T-cell (primary cell): ENCODE measurements at places on chromosomes 1 and 21.
A peak's percentile ranks its signal among the peaks of the same experiment; 100 is the strongest.

GRCh38 chr21:39009587-39010225 lies 173.5 kb downstream of the PSMG1 start:
- H3K4me1 ChIP-seq: peaks cover 3% of the 10 kb centered on the region
- no peak overlapping the region for H3K27ac ChIP-seq
- H3K36me3 ChIP-seq: no peaks in the 10 kb centered on the region
- DNase-seq: no peak
- H3K4me3 ChIP-seq: no peak overlapping the region
- no peaks in the 10 kb centered on the region for H3K27me3 ChIP-seq

- H3K27me3 ChIP-seq: no peaks in the 10 kb centered on the region
- DNase-seq: no peak
- H3K27ac ChIP-seq: no peak overlapping the region
- no peaks in the 10 kb centered on the region for H3K4me1 ChIP-seq
- H3K36me3 ChIP-seq: no peaks in the 10 kb centered on the region
Measured at GRCh38 chr1:209328196-209328595, 255.3 kb upstream of the CAMK1G start.

DNA sequence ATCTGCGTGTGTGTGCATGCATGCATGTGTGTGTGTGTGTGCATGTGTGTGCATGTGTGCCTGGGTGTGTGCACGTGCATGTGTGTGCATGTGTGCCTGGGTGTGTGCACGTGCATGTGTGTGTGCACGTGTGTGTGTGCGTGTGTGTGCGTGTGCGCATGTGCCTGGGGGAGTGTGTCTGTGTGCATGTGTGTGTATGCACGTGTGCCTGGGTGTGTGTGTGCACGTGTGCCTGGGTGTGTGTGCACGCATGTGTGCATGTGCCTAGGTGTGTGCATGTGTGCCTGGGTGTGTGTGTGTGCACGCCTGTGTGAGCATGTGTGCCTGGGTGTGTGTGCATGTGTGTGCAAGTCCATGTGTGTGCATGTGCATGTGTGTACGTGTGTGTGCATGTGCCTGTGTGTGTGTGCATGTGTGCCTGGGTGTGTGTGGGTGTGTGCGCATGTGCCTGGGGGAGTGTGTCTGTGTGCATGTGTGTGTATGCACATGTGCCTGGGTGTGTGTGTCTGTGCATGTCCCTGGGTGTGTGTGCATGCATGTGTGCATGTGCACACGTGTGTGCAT lies 29.3 kb upstream of the COL6A2 start:
- H3K36me3 ChIP-seq: no peaks in the 10 kb centered on the region
- H3K4me1 ChIP-seq: no peaks in the 10 kb centered on the region
- DNase-seq: no peak
- no peak overlapping the region for H3K27ac ChIP-seq
- peaks cover 48% of the 10 kb centered on the region for H3K27me3 ChIP-seq

- no peaks in the 10 kb centered on the region for H3K27me3 ChIP-seq
- H3K4me1 ChIP-seq: no peaks in the 10 kb centered on the region
- no peak overlapping the region for H3K27ac ChIP-seq
Measured at GRCh38 chr1:45815667-45816458, 12.5 kb downstream of the MAST2 start.

- peak overlapping the region; percentile 91 for H3K4me3 ChIP-seq
- H3K27ac ChIP-seq: peak overlapping the region; percentile 64
- H3K4me1 ChIP-seq: peaks cover 48% of the 10 kb centered on the region
- H3K36me3 ChIP-seq: peaks cover 20% of the 10 kb centered on the region
- H3K27me3 ChIP-seq: no peaks in the 10 kb centered on the region
Measured at GRCh38 chr1:155976913-155977689, 1.2 kb downstream of the ARHGEF2 start.

- DNase-seq: no peak
- H3K27ac ChIP-seq: peak overlapping the region; percentile 52
- no peaks in the 10 kb centered on the region for H3K36me3 ChIP-seq
- no peaks in the 10 kb centered on the region for H3K27me3 ChIP-seq
- no peak overlapping the region for H3K4me3 ChIP-seq
Measured at GRCh38 chr1:10903821-10904220, 107.4 kb upstream of the CASZ1 start.

DNA sequence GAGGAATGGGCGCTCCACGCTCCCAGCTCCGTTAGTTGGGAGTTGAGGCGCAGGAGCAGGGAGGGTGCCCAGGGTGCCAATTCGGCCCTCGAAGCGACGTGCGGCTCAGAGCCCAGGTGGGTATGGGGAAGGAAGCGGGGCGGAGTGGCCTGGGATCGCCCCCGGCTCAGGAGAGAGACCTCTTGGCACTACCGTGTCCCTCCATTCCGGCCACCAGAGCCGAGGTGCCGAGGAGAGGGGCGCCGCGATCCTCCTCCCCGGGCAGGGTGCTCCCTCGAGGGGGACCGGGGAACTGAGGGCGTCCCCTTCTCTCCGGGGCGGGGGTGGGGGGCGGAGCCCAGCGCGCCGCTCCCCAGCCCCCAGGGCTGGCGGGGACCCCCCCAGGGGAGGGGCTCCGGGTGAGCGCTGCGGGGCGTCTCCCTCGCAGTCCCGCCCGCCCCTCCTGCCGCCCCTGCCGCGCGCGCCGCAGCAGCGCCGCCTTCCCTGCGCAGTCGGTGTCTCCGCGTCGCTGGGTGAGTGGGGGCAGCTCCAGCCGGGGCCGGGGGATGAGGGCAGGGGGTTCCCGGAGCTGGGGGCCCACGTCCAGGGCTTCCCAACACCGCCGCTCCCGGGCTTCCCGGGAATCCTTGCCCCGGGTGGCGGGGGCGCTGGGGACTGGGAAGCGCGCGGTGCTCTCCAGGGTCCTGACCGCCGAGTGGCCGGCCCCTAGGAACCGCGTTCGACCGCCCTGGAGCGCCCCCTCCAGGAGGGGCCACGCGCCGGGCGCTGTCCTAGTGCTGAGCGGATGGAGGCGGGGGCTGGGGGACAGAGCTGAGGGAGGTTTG lies at the start of gene HPCA:
Gene HPCA, plus strand, starts transcription at position 488 of the 824 bp plus-strand sequence. CDS start 2,408 bp downstream, outside the sequence.
- H3K4me3 ChIP-seq: no peak within 1 kb of the TSS
- H3K36me3 ChIP-seq: no peaks in the 10 kb centered on the region

- H3K36me3 ChIP-seq: peaks cover 2% of the 10 kb centered on the region
- H3K4me3 ChIP-seq: no peak overlapping the region
- no peak overlapping the region for H3K27ac ChIP-seq
- H3K27me3 ChIP-seq: no peaks in the 10 kb centered on the region
- DNase-seq: no peak
- no peaks in the 10 kb centered on the region for H3K4me1 ChIP-seq
Measured at GRCh38 chr1:236530959-236531358, 7.2 kb downstream of the LGALS8 start.

- H3K36me3 ChIP-seq: no peaks in the 10 kb centered on the region
- DNase-seq: no peak
- H3K27me3 ChIP-seq: no peaks in the 10 kb centered on the region
- H3K27ac ChIP-seq: no peak overlapping the region
- no peak overlapping the region for H3K4me3 ChIP-seq
- H3K4me1 ChIP-seq: peaks cover 11% of the 10 kb centered on the region
Measured at GRCh38 chr21:41779659-41780058, 12.8 kb upstream of the RIPK4 start.

DNA sequence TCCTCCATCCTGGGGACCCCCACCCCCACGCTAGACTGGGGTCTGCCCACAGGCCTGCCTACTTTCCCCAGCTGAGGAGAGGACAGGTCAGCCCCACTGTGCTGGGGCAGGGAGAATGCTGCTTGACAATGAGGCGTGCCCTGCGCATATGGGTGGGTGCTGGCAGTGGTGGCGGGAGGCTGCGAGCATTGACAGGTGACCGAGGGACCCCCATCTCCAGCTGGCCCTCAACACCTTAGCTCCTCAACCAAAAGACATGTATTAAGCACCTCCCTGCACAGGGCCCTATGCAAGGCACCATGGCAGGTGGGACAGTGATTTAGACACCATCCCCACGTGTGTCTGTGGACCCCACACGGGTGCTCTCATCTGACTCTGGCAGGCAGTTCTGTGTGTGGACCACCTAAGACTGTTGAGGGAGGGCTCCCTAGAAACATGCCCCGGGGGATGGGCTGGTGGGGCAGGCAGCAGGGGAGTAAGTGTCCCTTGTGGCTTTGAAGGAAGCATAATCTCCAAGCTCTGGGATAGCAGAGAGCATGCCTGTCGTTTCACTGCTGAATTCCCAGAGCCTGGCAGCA lies 18.4 kb upstream of the ALX3 start:
- no peaks in the 10 kb centered on the region for H3K36me3 ChIP-seq
- no peak overlapping the region for H3K27ac ChIP-seq
- H3K4me3 ChIP-seq: no peak overlapping the region
- peaks cover 52% of the 10 kb centered on the region for H3K27me3 ChIP-seq
- DNase-seq: no peak
- H3K4me1 ChIP-seq: peaks cover 2% of the 10 kb centered on the region

GRCh38 chr1:43038232-43038935 lies 79.7 kb upstream of the SLC2A1 start:
- no peak overlapping the region for H3K27ac ChIP-seq
- H3K4me1 ChIP-seq: peaks cover 24% of the 10 kb centered on the region
- H3K4me3 ChIP-seq: no peak overlapping the region
- no peaks in the 10 kb centered on the region for H3K27me3 ChIP-seq
- H3K36me3 ChIP-seq: no peaks in the 10 kb centered on the region

GRCh38 chr1:143698016-143698415 lies 273.8 kb downstream of the FAM72C start:
- DNase-seq: peak; percentile 14
- H3K27ac ChIP-seq: no peak overlapping the region
- H3K36me3 ChIP-seq: no peaks in the 10 kb centered on the region

DNA sequence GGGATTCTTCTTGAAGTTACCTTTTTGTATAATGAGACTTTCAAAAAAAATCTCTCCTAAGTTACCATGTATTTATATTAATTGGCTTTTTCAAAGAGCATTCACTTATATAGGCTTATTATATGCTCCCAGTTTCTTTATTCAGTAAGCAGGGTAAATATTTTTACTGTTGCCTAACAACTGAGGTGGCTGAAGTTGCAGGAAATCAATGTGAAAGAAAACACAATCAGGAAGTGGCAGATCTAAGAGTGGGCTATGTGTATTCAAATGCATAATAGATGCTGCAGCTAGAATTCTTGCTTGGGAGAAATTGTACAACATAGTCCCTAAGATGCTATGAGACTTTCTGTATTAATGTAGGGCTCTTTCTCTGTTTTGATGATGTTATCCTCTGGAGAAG lies 606.9 kb downstream of the NUF2 start:
- no peaks in the 10 kb centered on the region for H3K27me3 ChIP-seq
- DNase-seq: no peak
- no peaks in the 10 kb centered on the region for H3K36me3 ChIP-seq

DNA sequence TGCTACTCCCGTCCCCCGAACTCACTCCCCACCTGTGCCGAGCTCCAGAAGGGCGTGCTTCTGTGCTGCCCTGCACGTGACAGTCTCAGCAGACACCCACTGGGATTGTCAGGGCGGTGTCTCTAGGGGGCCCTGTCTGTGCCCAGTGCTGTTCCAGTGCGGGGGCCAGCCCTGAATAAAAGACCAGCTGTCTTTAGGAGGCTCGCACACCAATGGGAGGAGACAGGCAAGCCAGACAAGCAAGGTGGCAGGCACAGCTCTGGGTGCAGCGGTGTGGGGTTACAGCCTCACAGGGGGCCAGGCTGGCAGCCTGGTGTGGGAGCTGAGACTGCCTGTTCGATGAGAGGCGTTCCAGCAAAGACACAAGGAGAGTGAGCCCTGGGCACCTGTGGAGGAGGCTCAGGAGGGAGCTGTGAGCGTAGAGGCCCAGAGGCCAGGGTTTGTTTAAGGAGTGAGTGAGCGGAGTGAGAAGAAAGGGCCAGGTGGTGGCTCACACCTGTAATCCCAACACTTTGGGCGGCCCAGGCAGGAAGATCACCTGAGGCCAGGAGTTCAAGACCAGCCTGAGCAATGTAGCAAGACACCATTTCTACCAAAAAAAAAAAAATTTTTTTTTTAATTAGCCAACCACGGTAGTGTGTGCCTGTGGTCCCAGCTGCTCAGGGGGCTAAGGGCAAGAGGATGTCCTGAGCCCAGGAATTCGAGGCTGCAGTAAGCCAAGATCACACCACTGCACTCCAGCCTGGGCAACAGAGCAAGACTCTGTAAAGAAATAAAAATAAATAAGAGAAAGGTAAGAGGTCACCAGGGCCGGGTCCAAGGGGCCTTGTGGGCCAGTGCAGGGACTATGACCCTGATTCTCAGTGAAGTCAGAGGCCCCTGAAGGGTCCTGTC lies 48.2 kb upstream of the ARHGEF16 start:
- H3K4me3 ChIP-seq: no peak overlapping the region
- H3K27ac ChIP-seq: no peak overlapping the region
- no peak for DNase-seq
- no peaks in the 10 kb centered on the region for H3K27me3 ChIP-seq

- no peak overlapping the region for H3K27ac ChIP-seq
- no peaks in the 10 kb centered on the region for H3K36me3 ChIP-seq
- no peak overlapping the region for H3K4me3 ChIP-seq
Measured at GRCh38 chr21:44499211-44499560, 40.8 kb downstream of the KRTAP10-1 start.

DNA sequence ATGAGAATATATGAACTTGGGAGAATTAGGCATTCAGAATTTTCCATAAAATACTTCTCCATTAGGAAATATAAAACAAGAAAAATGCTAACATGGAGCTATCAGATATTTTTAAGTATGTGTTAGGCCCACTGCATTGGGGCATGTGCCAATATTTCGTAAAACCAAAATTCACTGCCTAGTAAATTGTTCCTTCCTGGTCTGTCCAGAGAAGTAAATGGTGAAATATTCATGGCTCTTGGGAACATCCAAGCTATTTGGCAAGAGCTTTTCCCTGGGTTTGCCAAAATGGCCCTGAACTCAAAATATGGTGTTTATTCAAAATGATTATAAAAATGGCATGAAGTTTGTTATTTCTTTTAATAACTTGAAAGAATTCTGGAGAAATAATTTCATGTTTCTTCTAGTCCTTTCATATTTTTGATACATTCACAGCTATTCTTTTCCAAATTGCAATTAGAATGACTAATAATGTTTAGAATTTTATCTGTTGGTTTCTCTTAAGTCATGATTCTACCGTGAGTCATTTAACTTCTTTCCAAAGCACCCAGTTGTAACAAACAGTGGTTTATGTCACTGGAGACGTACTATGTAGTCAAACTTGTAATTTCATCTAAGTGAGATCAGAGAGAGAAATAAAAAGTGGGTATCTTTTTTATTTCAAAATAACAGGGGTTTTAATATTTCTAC lies 25.7 kb upstream of the SLC19A2 start:
- H3K27ac ChIP-seq: no peak overlapping the region
- H3K27me3 ChIP-seq: no peaks in the 10 kb centered on the region
- no peaks in the 10 kb centered on the region for H3K36me3 ChIP-seq
- DNase-seq: no peak
- H3K4me3 ChIP-seq: no peak overlapping the region
